ENCODE measurements at places on chromosomes 3 and 15.

- DNase-seq = no peak
Measured at GRCh38 chr15:39783244-39783820, 691 bp upstream of the FSIP1 start.

- DNase-seq = no peak
Measured at GRCh38 chr15:40286061-40286532, 3.2 kb upstream of the ANKRD63 start.

GRCh38 chr15:56737791-56738190 lies 4.5 kb upstream of the ZNF280D start:
- DNase-seq = no peak

- DNase-seq = no peak
Measured at GRCh38 chr3:139468399-139468798, 7.9 kb downstream of the RBP2 start.

DNA sequence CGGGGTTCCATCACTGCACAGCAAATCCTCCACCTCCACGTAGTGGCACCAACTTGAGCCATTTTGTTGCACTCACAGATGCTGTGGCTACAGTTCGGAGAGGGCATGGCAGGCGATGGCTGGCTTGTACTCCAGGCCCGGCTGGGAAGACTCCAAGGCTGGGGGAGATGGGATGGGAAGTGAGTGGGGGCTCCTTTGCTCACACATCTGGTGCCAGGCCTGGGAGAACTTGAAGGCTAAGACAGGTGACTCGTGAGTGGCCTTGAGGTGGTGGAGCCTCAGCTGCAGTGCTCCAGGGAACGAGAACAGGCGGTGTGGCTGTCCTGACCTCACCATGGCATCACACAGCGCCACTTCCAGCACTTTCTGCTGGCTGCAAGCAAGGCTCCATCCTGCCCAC lies 87.9 kb downstream of the PLXNA1 start:
- DNase-seq = no peak

- DNase-seq = no peak
Measured at GRCh38 chr3:56130036-56130435, 338.2 kb downstream of the ERC2 start.

DNA sequence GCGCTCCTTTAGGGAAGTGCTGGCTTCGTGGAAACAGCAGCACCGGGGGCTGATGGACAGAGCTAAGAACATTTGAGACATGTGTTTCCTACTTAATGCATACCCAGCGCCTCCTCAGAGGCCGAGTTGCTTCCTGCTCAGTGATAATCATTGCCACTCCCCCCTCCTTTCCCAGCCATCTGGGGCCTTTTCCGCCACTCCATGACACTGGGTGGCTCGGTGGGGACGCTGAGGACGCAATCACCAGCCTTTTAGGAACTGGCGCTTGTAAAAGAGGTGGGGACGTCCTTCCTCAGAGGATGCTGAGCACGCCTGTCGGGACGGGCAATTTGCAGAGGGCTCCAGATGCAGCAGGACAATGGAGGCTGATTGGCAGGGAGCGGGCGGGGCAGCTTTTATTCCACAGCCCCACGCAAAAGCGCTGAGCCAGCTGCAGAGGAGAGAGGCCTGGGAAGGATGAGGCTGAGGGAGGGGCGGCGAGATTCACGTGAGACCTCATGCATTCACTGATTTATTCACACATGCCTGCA lies 22.2 kb upstream of the IQSEC1 start:
- DNase-seq = no peak

DNA sequence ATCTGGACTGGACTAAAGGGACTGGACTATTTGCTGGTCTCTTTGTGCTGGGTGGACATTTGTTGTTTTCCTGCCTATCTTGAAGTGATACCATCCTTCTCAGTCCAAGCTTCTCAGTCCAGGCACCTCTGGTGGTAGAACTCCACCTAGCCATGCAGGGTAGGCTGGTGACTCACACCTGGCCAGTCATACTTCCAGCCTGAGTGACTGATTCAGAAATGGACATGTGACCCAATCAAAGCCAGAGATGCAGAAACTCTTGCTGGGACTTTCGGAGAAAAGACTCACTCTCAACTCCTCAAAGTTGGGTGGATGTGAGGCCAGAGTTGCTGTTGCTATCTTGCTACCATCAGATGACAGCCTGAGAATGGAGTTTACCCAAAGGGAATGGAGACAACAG lies 5.6 kb upstream of the ASB14 start:
- DNase-seq = no peak
